Thoracic aorta (tissue), 2 donors: ENCODE measurements at places on chromosomes 5 and 9. TPM values are rescaled to one million over a fixed set of nuclear protein-coding genes. Genes with fewer than 3 reads are reported as not detected.

DNA sequence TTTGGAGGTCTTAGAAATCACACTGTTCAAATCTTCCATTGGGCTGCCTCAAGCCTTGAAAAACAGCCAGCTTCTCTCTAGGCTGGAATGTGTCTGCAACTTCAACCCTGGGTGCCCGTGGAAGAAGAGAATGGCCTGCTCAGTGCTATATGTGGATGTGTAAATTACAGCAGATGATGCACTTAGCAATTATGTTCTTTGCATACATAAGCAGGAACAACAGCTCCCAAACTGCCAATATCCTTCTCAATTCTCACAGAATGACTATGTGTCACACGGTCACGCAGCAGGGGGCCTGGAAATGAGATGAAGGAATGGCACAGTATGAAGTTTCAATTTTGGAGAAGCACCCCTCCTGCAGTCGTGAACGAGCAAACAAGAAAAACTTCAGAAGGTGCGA lies 175.2 kb upstream of the SMARCA2 start:
- no peak overlapping the region for H3K4me3 ChIP-seq
- H3K4me1 ChIP-seq, result no peaks in the 10 kb centered on the region
- H3K27ac ChIP-seq, result no peak overlapping the region
- no peak for DNase-seq

- no peak for DNase-seq
- H3K4me3 ChIP-seq, result no peak overlapping the region
- no peaks in the 10 kb centered on the region for H3K36me3 ChIP-seq
- H3K4me1 ChIP-seq, result no peaks in the 10 kb centered on the region
- H3K27me3 ChIP-seq, result no peaks in the 10 kb centered on the region
These were observed 31.1 kb downstream of the PTTG1 start for GRCh38 chr5:160452795-160453194.

DNA sequence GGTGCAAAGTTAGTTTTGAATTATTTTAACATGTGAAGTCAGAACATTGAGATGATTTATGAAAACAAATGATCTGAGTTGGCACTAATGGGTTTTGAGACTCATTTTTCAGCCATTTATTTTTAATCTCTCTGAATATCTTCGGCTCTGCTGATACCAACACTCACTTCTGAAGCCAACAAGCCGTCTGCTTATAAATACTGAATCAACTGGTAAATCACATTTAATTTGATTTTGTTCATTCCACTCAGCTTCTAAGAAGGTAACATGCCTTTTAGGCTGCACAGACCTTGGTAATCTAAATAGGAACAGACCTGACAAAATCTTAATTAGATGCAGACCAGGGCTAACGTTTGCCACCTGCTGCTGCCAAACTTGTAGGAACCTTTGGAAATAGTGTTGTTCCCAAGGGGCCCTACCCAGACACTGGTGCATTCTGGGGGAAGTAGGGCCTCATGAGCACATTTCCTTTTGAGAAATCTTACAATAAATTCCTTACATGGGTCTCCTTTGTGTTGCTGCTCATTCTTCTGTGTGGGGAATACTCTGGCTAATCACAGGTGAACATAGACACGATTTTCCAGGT lies 182.2 kb downstream of the KCTD16 start:
- H3K27me3 ChIP-seq, result no peaks in the 10 kb centered on the region
- peaks cover 7% of the 10 kb centered on the region for H3K4me1 ChIP-seq
- DNase-seq, result no peak
- H3K4me3 ChIP-seq, result peak overlapping the region; percentile 4
- H3K27ac ChIP-seq, result peak overlapping the region; percentile 26

- H3K27me3 ChIP-seq, result no peaks in the 10 kb centered on the region
- H3K27ac ChIP-seq, result peak overlapping the region; percentile 26
- no peak overlapping the region for H3K4me3 ChIP-seq
- peaks cover 84% of the 10 kb centered on the region for H3K4me1 ChIP-seq
- DNase-seq, result no peak
These were observed 74.2 kb downstream of the C9orf152 start for GRCh38 chr9:110133608-110134210.

- no peak overlapping the region for H3K4me3 ChIP-seq
- H3K27me3 ChIP-seq, result no peaks in the 10 kb centered on the region
- peaks cover 39% of the 10 kb centered on the region for H3K4me1 ChIP-seq
- no peak overlapping the region for H3K27ac ChIP-seq
- DNase-seq, result no peak
These were observed 201.8 kb upstream of the MPDZ start for GRCh38 chr9:13481274-13481673.

- no peaks in the 10 kb centered on the region for H3K36me3 ChIP-seq
- no peak overlapping the region for H3K27ac ChIP-seq
- no peaks in the 10 kb centered on the region for H3K27me3 ChIP-seq
- no peak overlapping the region for H3K4me3 ChIP-seq
- no peak for DNase-seq
These were observed 582.5 kb downstream of the TAF11L14 start for GRCh38 chr5:18216729-18217128.

DNA sequence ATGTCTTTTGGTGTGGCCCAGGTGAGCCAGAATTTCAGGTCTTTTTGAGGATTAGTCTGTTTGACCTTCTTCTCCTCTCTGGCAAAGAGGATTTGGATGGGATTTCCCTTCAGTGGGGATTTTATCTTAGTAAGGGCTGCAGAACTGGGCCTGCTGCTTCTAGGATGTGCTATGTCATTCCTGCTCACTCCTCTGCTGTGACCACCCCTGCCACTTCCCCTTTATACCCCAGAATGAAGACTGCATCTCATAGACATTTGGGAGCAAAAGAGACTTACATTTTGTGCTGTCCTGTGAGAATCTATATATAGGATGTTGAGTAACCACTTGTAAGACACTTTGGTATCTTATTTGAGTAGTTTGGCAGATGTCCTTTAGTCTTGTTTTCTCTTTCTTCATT lies 76.2 kb downstream of the ARHGAP26 start:
- H3K27me3 ChIP-seq, result no peaks in the 10 kb centered on the region
- H3K4me1 ChIP-seq, result peaks cover 62% of the 10 kb centered on the region
- no peak overlapping the region for H3K4me3 ChIP-seq

DNA sequence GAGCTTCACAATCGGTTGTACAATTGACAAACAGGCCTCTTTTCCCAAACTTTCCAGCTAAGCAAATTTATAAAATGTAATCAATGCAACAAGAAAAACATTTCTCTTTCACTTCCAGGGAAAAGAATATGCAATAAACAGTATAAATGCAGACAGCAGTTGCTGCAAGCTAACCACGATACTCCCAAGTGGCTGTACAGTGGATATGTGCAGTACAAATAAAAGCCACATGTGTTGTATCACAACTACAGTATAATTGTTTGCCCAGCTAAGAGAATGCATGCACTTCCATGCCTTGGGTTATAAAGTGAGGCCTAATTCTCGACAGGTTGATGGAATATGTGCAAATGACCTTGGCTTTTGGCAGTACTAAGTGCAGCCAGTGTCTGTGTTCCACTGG lies 16.7 kb upstream of the PDCL start:
- no peak for DNase-seq
- H3K27ac ChIP-seq, result no peak overlapping the region
- H3K36me3 ChIP-seq, result peaks cover 9% of the 10 kb centered on the region
- no peak overlapping the region for H3K4me3 ChIP-seq
- H3K4me1 ChIP-seq, result no peaks in the 10 kb centered on the region

GRCh38 chr9:127833555-127833954 lies 20.9 kb downstream of the ENG start:
- DNase-seq, result no peak
- peak overlapping the region; percentile 95 for H3K27ac ChIP-seq
- no peaks in the 10 kb centered on the region for H3K27me3 ChIP-seq

Gene RAB3C
- total RNA-seq, result 0.41 TPM

Gene DRD1
- total RNA-seq, result 0.41 TPM

Gene DMRTA1
- total RNA-seq, result not detected

Gene NTRK2
- 27.9 TPM for total RNA-seq

- no peak overlapping the region for H3K27ac ChIP-seq
- H3K36me3 ChIP-seq, result no peaks in the 10 kb centered on the region
These were observed 96.8 kb downstream of the ANKRD18B start for GRCh38 chr9:33620738-33621439.

Gene RGP1
- 24.5 TPM for total RNA-seq

Gene TAF11L10
- total RNA-seq, result not detected

Gene FOXB2
- not detected for total RNA-seq

GRCh38 chr9:133238851-133239532 lies 29.9 kb upstream of the OBP2B start:
- H3K4me3 ChIP-seq, result peak overlapping the region; percentile 33
- no peak overlapping the region for H3K27ac ChIP-seq
- no peaks in the 10 kb centered on the region for H3K36me3 ChIP-seq

Gene ZCCHC10
- total RNA-seq, result 16.8 TPM

Gene SLCO6A1
- total RNA-seq, result not detected

GRCh38 chr5:148104226-148104625 lies 40.4 kb downstream of the SPINK5 start:
- no peaks in the 10 kb centered on the region for H3K27me3 ChIP-seq
- no peaks in the 10 kb centered on the region for H3K36me3 ChIP-seq
- H3K4me3 ChIP-seq, result no peak overlapping the region
- H3K27ac ChIP-seq, result no peak overlapping the region
- H3K4me1 ChIP-seq, result no peaks in the 10 kb centered on the region

GRCh38 chr5:124630767-124631704 lies 115.4 kb downstream of the ZNF608 start:
- H3K4me3 ChIP-seq, result no peak overlapping the region
- H3K4me1 ChIP-seq, result no peaks in the 10 kb centered on the region
- DNase-seq, result no peak
- H3K36me3 ChIP-seq, result no peaks in the 10 kb centered on the region
- H3K27me3 ChIP-seq, result no peaks in the 10 kb centered on the region
- no peak overlapping the region for H3K27ac ChIP-seq

DNA sequence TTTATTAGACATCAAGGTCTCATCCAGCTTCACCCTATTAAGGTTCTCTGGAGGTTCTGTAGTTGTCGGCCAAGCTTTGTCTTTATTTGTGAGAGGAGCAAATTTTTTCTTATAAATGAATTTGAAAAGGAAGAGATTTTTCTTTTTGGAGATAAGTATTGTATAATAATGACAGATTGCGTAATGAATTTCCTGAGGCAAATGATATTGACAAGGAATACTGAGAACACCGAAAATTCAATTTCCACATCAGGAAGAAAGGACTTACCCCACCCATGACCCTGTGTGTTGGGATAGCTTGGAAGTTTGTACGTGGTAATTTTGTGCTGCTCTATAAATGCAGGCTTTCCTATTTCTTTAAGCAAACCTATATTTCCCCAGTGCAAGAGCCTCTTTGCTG lies 53.5 kb downstream of the MAMDC2 start:
- no peaks in the 10 kb centered on the region for H3K36me3 ChIP-seq
- no peaks in the 10 kb centered on the region for H3K27me3 ChIP-seq
- no peak for DNase-seq
- H3K4me3 ChIP-seq, result no peak overlapping the region

DNA sequence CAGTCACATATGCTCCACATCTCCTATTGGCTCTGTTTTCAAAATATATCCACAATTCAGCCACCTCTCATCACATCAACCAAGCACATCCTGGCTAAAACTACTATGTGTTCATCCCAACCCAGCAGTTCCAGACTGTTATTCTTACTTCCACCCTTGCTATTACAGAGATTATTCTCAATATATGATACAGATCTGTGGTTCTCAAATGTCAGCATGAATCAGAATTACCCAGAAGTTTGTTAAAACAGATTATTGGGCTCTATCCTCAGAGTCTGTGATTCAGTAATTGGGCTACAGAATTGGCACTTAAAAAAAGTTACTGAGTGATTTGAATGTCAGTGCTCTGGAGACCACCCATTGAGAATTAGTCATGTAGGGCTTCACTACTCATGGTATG lies 78.8 kb upstream of the IZUMO3 start:
- no peaks in the 10 kb centered on the region for H3K27me3 ChIP-seq
- no peak overlapping the region for H3K27ac ChIP-seq
- H3K36me3 ChIP-seq, result no peaks in the 10 kb centered on the region
- no peak overlapping the region for H3K4me3 ChIP-seq
- H3K4me1 ChIP-seq, result no peaks in the 10 kb centered on the region
- DNase-seq, result no peak

DNA sequence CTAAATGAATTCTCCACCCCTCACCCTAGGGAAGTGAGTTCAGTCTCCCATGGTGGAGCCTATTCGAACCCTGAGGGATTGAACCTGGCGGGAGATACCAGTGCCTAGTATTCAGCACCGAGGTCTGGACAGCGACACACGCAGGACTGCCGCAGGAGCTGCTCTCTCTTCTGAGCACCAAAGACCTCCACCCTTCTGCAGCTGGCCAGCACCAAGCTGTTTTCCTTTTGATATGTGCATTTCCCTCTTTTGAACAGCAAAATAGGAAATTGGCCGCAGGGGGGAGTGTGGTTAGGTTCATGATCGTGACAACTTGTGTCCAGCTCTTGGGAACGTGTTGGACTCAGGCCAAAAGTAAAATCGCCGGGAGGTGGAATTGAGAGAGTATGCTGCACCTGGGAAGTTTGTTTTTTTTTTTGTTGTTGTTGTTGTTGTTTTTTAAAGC lies 1.2 kb upstream of the PCSK1 start:
- H3K4me3 ChIP-seq, result no peak overlapping the region
- H3K36me3 ChIP-seq, result no peaks in the 10 kb centered on the region
